Stimulated activated CD4-positive, alpha-beta T cell treated with anti-CD3 and anti-CD28 coated beads, Interleukin-4, amount 100 ng/mL, for 4 hours (primary cell): ENCODE measurements at places on chromosomes 13 and 19.

GRCh38 chr13:106415442-106415841, 120.0 kb downstream of the EFNB2 start:
- DNase-seq, result no peak

- no peak for DNase-seq
These were observed 945 bp upstream of the CPAMD8 start for GRCh38 chr19:17027535-17027975.

DNA sequence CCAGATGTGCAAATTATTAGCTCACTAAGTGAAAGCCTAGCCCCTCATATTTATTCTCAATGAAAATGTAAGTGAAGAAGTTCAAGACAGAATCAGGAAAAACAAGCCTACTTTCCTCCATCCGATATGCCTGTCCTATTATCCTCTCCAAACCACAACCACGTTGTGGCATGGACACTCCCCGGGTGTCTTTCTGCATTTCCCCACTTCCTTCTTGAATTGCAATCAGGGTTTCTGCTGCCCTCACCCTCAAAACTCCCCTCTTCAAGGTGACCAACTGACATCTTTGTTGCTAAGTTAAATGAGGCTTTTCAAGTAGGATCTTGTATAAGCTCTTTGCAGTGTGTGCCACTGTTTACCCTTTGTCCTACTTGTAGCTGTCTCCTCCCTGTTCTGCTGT, 11.8 kb downstream of the SLC25A30 start:
- no peak for DNase-seq

- DNase-seq, result no peak
These were observed 307.5 kb downstream of the TBC1D4 start for GRCh38 chr13:75174481-75174880.

DNA sequence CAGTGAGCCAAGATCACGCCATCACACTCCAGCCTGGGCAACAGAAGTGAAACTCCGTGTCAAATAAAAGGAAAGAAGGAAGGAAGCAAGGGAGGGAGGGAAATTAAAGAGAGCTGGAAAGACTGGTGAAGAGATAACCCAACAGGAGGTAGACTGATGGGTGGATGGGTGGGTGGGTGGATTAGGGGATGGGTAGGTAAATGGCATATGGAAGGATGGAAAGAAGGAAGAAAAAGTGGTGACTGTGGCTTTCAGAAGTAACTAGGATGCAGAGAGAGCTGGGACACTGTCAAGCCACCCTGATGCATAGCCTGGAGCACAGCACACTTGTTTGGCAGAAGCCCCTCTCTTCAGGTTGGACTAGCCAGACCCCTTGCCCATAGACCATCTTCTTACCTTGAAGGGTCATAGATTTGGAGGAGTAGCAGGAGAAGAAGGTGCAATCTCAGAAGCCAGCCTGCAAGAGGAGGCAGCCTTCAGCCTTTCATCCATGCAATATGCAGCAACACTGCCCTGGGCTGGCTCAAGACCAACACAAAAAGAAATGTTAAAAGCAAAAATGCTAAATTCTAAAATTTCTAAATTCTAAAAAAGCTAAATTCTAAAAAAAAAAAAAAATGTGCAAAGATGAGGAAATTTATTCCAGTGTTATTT, 5.1 kb downstream of the IQCN start:
- no peak for DNase-seq

- DNase-seq, result no peak
These were observed 27.8 kb upstream of the TDRD3 start for GRCh38 chr13:60369242-60369641.

DNA sequence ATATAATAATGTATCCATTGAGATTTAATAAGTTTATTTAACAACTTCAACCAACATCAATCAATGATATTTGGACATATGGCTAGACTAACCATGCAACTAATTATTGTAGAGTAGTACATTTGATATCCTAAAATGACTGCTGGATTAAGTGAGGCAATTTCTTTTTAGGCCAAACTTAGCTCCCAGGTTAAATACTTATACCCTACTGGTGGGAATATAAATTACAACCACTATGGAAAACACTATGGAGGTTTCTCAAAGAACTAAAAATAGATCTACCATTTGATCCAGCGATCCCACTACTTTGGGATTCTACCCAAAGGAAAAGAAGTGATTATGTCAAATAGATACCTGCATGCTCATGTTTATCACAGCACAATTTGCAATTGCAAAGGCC, 345.8 kb downstream of the RBM26 start:
- DNase-seq, result no peak

- no peak for DNase-seq
These were observed 5.0 kb downstream of the DAZAP1 start for GRCh38 chr19:1412323-1412923.

DNA sequence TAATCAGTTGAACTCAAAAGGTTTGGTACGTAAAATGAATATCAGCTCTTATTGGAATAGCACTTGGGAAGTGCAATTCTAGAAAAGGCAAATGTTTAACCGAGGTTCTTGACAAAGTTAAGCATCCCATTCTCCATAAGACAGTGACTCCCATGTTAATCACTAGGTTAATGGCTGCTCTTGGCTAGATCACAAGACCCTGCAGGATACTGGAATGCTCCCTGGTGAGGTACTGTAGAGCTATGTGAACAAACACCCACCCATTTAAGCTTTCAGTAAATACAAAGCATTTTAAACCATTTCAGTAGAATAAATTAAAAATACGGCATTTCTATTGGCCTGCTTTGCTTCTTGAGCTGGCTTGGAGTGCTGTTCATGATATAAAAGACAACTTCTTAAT, 56.5 kb downstream of the TDRD3 start:
- DNase-seq, result no peak

- DNase-seq, result no peak
These were observed 47.6 kb upstream of the MAP3K10 start for GRCh38 chr19:40143612-40144011.

DNA sequence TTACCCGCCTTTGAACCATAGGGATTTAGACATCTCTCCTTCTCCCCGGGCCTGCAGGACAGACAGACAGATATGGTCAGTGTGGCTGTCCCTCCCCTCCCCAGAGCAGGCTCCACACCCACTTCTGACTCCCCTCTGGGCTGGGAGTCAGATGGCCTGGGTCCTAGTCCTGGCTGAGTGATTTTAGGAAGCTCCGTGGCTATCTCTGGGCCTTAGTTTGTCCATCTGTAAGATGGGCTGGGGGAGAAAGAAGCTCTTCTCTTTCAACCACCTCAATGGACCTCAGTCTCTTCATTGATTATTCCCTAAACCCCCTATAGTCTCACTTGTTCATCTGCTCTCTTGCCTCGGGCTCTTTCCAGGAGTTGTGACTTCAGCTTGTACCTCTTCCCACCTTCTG, 35.5 kb downstream of the UNC13A start:
- no peak for DNase-seq

DNA sequence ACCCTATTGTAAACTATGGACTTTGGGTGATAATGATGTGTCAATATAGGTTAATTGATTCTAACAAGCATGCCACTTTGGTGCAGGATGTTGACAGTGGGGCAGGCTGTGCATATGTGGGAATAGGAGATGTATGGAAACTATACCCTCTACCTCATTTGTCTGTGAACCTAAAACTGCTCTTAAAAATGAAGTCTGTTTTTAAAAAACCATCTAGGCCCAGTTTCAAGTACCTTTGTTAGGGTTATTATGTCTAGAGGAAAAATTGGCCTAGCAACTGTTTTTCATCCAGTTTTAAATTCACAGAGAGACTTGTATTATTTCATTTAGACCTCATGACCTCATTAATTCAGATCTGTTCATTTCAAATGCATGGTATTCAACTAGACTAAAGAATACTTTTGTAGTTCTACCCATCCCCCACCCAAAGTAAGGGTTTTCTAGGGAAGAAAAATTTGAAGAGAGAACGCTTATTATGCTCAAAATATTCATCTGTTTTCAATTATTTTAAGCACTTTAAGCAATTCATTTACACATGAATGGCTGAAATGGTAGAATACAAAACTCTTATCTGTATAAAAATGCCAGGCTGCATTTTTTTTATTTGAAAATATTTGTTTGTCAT, 1781.9 kb upstream of the MIR17HG start:
- DNase-seq, result no peak

GRCh38 chr19:7348587-7349230, at the start of gene ARHGEF18:
ARHGEF18 (plus strand) TSS chr19:7348937; CDS start chr19:7362891, 13,954 bp downstream.
- DNase-seq, result peak; percentile 57

GRCh38 chr19:45657520-45658167, 10.4 kb upstream of the GIPR start:
- DNase-seq, result no peak
